ENCODE measurements at places on chromosomes 3 and 15.
A peak's percentile ranks its signal among the peaks of the same experiment; 100 is the strongest.

GRCh38 chr15:97929456-97930229 is 30.9 kb upstream of the ARRDC4 start:
- no peak for DNase-seq

DNA sequence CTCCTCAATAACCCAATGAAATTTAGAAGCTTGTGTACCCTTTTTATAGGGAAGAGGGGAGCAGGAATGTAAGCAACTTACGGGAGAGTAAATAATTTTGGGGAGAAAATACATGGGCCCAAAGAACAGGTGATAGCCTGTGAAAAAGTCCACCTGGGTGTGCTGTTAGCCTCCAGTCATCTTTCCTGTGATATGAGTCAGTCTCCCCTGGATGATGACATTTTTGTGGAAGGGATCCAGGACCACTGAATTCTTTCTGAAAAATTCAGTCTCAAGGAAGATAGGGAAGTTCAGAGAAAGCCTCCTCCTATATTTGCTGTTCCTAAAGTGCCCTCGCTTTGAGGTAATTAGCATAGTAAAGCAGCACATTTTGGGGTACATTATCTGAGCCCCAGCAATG is 149.8 kb downstream of the SQOR start:
- DNase-seq, result no peak

GRCh38 chr3:13123013-13123654 is 49.9 kb upstream of the IQSEC1 start:
- DNase-seq, result peak; percentile 13

DNA sequence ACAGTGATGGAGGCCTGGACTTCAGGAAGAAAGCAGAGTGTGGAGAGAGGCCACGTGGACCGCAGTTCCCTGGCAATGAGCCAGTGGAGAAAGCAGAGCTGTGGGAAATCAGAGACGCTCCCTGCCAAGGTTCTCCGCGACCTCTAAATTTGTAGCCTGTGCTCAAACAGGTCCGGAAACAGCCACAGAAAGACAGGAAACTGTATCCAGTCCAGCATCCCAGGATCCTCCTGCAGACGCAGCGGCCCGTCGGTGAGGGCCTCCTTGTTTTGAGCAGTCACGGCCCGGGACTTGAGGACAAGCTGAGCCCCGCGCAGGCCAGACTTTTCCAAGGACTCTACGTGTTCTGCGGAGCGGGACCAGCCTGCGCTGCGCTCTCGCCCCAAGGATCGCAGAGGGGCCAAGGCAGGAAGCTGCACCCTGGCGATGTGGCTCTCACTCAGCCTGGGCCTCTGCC is 22.3 kb downstream of the RPSA start:
- DNase-seq, result no peak

GRCh38 chr3:21259896-21260295 is 491.1 kb downstream of the ZNF385D start:
- no peak for DNase-seq

GRCh38 chr3:156661155-156661554 is 13.2 kb upstream of the TIPARP start:
- DNase-seq, result no peak

GRCh38 chr3:141402476-141403171 is 34.3 kb downstream of the ZBTB38 start:
- peak; percentile 71 for DNase-seq

- DNase-seq, result peak; percentile 34
Observed at GRCh38 chr3:96619475-96619874, 194.9 kb upstream of the EPHA6 start.

GRCh38 chr15:73232776-73233175 is 136.0 kb downstream of the HCN4 start:
- no peak for DNase-seq

- no peak for DNase-seq
Observed at GRCh38 chr3:17577796-17578520, 164.5 kb downstream of the TBC1D5 start.

GRCh38 chr3:8363200-8363599 is 138.4 kb upstream of the LMCD1 start:
- no peak for DNase-seq

GRCh38 chr3:192645437-192645836 is 81.9 kb downstream of the FGF12 start:
- no peak for DNase-seq

DNA sequence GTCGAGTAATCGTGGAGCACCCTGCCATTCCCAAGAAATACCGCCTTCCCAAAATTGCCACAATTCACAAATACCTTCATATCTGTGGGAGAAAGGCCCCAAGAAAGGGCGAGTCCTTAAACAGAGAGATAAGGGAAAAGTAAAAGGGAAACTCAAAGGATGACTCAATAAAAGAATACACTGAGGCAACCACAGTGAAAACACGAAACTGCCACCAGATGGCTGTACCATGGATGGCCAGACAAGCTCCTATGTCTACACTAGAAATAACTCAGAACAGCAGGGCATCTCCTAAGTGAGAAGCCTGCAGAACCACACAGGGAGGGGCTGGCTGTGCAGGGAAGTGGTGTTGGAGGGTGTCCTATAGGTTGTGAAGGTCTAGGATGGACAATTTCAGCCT is 25.0 kb downstream of the SRGAP3 start:
- DNase-seq, result no peak

- no peak for DNase-seq
Observed at GRCh38 chr3:54874816-54875556, 52.9 kb downstream of the LRTM1 start.

DNA sequence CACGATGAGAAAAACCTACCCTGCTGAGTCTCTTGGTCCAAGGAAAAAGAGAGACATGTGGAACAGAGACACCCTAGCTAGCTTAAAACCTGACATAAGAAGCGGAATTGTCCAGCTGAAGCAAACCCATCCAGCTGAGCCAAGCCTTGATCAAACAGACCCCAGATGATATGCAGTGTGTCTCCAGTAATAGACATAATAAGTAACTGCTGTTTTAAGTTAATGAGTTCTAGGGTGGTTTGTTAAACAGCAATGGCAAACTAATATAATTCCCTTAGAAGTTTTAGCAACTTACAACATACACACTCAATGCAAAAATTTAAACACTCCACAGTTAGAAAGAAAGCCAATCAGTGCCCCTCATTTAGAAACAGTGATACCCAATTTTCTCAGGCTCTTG is 26.8 kb upstream of the ZNF385D start:
- no peak for DNase-seq

DNA sequence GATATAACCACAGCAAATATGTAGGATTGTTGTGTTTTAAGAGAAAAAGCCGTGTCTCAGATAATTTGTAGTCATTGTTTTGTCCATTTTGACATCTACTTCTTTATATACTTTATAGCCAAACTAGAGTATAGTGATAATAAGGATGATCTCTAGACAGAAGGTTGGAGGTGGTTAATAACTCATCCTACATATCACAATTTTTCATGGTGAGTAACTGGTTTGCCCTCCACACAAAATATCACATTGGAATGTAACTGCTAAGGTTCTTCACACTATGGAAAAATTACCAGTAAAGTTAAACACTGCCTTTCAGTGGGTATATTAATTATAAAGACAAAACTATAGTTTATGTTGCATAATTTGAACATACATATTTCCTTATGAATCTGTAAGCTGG is 380.7 kb downstream of the LPP start:
- DNase-seq, result no peak

DNA sequence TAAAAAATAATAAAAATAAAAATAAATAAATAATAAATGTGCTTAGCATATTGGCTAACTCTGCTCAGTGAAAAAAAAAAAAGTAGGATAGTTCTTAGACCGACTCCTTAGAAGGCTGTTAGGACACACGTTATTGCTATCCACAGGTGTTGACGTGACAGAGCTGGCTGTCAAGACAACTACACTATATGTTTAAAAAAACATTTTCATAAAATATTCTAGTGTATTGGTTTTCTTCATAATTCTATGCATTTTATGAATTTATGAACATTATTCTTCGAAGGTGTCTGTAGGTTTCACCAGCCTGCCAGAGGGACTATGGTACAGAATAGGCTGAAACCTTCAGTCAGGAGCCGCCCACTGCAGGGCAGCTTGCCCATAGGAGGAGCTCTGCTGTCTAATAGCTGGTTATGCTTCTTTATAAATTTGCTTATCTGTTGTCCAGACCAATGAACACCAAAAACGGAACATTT is 9.2 kb downstream of the TM4SF1 start:
- no peak for DNase-seq

- no peak for DNase-seq
Observed at GRCh38 chr3:61631108-61631769, 69.9 kb downstream of the PTPRG start.

DNA sequence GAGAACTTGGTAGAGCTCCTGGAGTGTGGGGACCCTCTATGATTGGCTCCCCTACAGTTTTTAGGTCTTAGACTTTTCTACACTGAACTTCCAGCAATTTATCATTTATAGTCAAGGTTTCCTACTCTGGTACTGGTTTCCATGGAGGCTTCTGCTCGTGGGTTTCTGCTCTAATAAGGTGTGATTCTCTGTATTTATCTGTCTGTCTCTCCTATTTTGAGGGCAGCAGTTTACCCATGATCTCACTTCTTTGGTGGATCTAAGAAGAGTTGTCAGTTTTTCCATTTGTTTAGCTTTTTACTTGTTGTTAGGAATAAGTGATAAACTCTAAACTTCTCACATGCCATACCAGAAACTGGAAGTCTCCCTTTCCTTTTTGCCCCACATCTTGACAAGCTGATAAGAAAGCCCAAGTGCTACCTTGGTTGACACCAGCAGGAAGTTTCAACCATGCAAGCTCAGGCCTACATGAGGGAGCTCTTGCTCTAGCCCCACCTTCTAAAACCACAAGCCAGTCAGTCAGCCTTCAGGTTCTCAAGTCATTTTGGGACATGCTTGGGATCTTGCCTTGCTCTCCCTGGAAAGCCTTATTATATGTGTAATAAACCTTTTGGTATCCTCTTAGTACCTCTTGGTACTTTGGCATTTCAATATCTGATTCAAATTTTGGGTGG is 10.0 kb downstream of the TIMMDC1 start:
- DNase-seq, result no peak

- no peak for DNase-seq
Observed at GRCh38 chr3:58555203-58555602, 18.2 kb upstream of the ACOX2 start.

All from activated naive CD8-positive, alpha-beta T cell treated with anti-CD3 and anti-CD28 coated beads, Interleukin-2, amount 10 ng/mL, durations not matched to agents 7 days and 5 days (primary cell).